Effector memory CD8-positive, alpha-beta T cell (primary cell): ENCODE measurements at places on chromosomes 7 and 10.

DNA sequence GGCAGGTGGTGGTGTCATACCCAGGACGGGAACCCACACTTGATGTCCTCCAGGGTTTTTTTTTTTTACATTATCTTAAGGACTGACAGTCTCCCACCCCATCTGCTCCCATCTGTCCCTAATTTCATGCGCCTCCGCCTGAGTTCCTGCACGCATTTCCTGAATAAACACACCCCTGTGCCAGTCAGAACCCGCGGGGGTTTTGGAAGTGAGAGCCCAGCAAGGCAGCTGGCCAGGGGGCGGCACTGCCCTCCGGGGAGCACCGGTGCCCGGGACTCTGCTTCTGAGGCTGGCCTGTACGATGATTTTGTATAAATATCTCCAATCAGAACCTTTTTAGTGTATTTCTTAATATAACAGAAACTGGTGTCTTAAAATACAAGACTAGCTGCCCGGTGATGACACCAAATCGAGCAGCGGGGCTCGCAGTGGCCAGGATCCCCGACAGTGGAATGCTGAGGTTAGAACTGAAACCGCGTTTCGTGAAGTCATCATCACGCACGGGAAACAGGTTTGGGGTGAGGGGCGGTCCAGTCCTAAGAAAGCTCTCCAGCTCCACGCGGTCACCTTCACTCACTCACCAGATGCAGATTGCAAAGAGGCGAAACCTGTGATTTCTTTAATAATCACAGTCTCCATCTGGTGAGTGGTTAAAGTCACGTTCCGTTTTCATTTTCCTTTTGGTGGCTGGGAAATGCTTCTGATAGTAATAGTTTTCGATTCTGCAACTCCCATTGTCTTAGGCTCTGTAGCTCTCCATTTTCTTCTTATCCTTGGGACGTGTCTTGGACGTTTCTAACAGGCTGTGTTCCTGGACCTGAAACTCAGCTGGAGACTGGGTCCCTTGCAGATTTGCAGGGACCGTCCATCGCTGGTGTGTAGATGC lies 19.7 kb downstream of the BNIP3 start:
- no peak for DNase-seq

GRCh38 chr10:72274213-72274729 lies 547 bp downstream of the DDIT4 start:
- no peak for DNase-seq

GRCh38 chr10:100805543-100806355 lies 60.4 kb downstream of the PAX2 start:
- no peak for DNase-seq

- DNase-seq = no peak
These were observed 218.4 kb downstream of the STK31 start for GRCh38 chr7:23928418-23928775.

- no peak for DNase-seq
These were observed 97.9 kb upstream of the KLF14 start for GRCh38 chr7:130831817-130832481.

DNA sequence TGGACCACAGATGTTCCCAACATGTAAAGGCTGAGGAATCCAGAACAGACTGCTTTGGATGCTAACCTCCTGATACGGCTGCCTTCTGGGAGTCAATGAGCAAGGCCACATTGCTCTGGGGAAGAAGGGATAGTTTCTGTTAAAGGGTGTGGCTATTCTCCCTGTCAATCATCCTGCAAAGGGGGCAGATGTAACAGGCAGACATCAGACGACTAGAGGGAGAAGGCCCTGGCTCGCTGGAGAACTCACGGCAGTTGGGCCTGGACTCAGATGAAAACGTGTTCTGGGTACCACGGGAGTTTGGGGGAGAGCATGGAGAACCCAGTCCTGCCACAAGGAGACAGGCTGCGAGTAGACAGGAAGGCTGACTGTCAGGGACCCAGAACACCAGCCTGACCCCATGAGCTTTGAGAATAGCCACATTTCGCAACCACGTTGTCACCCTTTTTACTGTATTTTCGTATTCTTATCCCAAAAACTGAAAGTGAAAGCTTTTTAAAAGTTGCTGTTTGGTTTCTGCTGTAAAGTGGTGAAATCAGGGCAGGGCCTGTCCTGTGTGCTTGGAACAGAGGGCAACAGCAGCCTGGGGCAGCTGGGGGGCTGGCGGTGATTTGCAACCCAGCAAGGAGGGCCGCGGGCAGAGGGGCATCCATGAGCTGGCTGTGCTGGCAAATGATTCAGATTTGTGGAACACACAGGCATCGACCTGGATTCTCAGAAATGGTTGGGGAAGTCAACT lies 95.3 kb downstream of the MYOF start:
- peak; percentile 12 for DNase-seq

- no peak for DNase-seq
These were observed 108.7 kb downstream of the TCF7L2 start for GRCh38 chr10:113058523-113059370.

DNA sequence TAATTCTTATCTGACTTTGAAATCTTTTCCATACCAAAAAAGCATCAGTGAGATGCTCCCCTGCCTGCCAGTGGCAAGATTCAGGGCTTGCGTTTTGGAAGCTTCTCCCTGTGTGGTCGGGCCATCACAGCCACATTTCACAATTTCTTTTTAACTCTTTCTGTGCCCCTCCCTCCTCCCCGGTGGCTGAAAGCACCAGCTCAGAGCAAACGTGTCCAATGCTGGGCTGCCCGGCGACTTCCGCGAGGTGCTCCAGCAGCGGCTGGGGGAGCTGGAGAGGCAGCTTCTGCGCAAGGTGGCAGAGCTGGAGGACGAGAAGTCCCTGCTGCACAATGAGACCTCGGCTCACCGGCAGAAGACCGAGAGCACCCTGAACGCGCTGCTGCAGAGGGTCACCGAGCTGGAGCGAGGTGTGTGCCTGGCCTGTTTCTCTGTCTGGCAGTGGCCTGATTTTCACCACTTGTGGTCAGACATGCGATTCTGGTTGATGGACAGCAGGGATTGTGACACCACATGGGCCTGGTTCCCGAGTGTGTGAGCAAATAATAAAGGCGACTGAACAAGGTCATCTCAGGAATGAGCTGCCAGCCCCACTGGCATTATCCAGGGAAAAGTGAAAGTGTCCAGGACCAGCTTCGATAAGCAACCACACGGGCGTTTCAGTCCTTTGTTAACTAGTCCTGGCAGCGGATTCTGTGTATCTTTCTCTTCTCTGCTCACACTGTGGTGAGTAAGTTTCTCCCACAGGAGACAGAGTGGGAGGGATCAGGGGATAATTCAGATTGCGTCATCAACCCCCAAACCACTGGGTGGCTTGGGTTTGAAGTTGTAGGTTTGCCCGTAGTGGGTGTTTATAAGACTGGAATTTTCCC lies 2.6 kb downstream of the NPTX2 start:
- no peak for DNase-seq

- DNase-seq = peak; percentile 5
These were observed 649 bp downstream of the IDE start for GRCh38 chr10:92573091-92573797.

DNA sequence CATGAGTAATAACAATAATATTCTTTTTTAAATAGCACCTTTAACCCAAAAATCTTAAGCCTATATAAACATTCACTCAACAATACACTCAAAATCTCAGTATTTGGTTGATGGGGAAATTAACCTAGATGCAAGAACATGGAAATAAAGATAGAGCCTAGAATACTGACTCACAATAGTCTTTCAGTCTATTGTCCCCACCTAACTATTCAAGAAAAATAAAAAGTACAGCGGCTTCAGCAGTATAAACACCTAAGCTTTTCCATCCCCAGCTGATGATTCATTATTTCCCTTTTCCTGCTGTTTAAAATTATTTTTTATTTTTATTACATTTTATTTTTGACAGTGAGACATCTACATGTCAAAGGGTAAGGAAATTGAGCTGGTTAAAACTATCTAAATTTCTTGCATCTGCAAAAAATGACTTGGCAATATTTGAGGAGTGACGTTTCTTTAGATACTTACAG lies 201.4 kb downstream of the FZD1 start:
- DNase-seq = no peak

DNA sequence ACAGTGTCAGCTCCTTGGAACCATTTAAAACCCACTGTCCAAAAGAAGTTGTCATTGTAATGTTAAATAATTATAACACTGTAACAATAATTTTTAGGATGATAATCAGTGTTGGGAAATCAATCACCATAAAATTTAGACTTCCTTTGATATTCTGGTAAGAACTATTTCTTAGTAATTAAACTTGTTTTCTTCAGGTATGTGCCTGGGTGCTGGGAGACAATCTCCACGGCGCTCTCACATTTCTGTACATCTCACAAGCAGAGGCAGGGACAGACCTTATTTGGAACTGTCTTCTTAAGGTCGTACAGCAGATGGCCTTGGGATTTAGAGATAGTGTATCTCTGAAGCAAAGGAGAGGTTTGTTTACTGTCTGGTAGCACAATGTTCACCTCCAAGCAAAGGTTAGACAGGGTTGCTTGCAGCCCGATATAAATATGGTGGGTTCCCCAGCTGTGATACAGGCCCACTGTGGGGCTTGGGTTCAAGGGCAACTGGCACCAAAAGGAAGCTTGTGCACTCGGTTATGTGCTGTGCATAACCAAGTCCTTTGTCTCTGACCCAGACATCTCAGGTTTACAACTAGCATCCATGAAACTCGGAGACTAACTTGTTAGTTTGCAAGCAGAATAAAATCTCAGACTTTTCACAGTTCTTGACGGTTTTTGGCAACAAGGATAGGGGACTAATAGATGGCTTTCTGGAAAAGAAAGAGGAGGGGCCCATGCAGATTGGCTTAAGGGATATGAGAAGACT lies 125.5 kb downstream of the RNF32 start:
- DNase-seq = no peak
